ENCODE measurements at places on chromosomes 1 and 21. TPM values are rescaled to one million over a fixed set of nuclear protein-coding genes. Genes with fewer than 3 reads are reported as not detected.

The GPATCH4 gene
- polyA plus RNA-seq: 29.6 TPM

The CNR2 gene
- polyA plus RNA-seq: 0.11 TPM

- no peak for DNase-seq
Measured at GRCh38 chr1:41783189-41783639, 135.5 kb downstream of the HIVEP3 start.

- no peak for DNase-seq
Measured at GRCh38 chr1:9909234-9910046, 629 bp downstream of the CTNNBIP1 start.

GRCh38 chr21:33208534-33208933, 21.2 kb upstream of the IFNAR2 start:
- no peak for DNase-seq

GRCh38 chr1:150409504-150410362, 45.8 kb downstream of the RPRD2 start:
- DNase-seq: peak; percentile 76

- DNase-seq: no peak
Measured at GRCh38 chr1:8239039-8239305, 78.9 kb upstream of the SLC45A1 start.

DNA sequence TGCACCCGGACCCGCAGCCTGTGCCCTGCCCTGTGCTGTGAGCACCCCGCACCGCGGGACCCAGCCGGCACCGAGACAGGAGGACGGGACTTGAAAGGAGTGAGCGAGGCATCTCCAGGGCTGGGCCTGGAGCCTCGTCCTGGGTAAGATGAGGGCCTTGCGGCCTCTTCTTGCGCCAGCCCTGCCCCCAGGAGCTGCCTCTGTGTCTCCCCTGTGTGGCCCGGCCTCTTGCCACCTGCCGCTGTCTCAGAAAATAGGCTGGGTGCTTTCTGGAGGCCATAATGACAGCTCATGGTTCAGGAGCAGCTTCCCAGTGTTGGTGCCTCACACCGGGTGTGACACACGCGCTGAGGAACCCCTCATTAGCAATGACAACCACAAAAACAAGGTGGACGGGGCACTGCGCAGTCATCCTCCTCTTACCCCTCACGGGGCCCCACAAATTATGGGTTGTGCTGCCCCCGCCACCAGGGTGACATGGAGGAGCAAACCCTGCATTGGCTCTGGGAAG, 161.5 kb upstream of the C1orf174 start:
- DNase-seq: no peak

- DNase-seq: no peak
Measured at GRCh38 chr1:175376194-175376593, 183.6 kb upstream of the KIAA0040 start.

Data from left lung (tissue), 14 donors.